ENCODE measurements at places on chromosomes 4 and X.

DNA sequence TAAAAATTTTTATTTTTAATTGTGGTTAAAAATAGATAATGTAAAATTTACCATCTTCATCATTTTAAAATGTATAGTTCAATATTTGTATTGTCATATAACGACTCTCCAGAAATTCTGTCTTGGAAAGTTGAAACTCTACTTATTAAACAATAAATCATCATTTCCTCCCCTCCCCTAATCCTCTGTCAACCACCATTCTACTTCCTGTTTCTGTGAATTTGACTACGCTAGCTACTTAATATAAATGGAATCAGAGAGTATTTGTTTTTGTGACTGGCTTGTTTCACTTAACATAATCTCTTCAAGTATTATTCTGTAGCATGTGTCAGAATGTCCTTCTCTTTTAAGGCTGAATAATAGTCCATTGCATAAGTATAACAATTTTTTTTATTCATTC is 729.0 kb upstream of the AADAT start:
- no peak for DNase-seq

DNA sequence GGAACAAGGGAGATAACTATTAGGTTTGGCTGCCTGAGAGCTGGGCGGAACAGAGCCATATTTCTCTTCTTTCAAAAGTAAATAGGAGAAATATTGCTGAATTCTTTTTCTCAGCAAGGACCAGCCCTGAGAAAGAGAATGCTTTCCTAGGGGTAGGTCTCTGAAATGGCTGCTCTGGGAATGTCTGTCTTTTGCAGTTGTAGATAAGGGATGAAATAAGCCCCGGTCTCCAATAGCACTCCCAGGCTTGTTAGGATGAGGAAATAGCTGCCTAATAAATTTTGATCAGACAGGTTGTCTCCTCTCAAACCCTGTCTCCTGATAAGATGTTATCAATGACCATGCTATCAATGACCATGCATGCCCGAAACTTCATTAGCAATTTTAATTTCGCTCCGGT is 207.8 kb upstream of the KIT start:
- DNase-seq, result no peak

DNA sequence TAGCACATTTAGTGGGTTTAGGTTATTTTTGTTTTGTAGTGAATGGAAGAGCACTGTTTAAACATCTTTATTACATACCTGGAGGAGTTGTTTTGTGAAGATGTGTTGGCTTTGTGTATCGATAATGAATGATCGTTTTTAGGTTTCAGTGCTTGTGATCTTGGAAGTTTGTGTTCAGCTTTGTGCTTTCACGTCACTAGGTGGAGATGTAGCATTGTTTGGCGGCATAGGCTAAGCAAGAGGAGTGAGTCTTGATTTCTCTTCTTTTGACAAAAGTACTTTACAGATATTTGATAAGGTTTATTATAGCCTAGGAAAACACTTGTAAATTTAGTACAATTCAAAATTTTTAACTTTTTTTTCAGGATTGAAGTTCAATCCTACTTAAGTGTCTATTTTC is 50.4 kb downstream of the PDK3 start:
- peak; percentile 12 for DNase-seq

- DNase-seq, result peak; percentile 77
These were observed 7.3 kb upstream of the OPN1LW start for GRCh38 chrX:154136627-154137161.

DNA sequence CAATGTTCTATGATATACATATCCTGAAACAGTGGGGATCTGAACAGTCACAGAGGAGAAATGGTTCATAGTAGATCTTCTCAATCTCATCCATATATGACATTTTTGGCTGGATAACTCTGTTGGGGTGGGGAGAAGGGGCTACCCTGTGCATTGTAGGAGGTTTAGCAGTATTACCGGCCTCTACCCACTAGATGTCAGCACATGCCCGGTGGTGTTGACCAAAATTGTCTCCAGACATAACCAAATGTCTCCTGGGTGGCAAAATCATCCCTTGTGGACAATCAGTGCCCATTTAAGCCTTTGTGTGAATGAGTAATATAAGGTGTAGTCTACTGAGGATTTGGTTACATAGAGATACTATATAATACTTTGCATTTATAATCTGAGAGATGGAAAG is 89.9 kb downstream of the PLS3 start:
- peak; percentile 38 for DNase-seq

DNA sequence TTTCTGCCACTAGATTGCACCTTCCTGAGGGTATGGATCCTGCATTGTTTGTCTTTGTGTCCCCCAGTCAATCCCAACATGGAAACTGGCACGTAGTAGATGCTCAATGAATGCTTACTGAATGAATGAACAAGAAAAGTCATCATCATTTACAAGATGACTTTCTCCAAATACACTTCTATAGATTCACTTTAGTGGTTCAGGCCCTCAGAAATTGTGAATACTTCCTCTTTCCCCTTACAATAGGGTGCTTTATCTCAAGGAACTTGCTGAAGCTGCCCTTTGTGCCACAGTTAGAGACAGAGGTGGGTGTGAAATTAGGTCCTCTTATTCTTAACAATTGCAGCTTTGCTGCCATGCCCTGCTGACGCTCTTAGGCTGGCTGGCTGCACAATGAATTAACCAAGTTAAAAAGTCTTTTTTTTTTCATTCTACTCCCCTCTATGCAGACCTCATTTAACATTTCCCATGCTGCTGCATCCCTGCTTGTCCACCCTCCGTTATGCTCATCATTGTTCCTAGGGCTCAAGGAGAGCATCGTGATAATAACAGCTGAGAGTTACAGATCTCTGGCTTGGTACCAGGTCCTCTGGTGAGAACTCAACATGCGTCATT is 108.0 kb upstream of the ZNF518B start:
- DNase-seq, result no peak

DNA sequence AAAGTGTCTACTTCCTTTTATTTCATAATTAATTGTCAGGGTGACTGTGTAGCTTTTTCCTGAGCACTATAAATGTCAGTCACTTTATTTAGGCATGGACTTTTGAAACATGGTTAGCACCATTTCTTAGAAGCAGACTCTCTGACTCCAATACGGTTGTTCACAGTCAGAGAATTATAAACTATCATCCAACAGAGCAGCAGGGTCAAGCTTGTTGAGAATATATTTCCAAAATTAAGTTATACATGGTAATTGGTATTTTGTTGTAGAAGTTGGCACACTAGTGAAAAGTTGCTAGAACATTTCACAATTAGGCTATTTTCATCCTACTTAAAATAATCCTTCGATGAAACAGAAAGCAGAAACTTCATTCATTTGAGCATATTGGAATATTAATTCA is 1155.5 kb upstream of the IGFBP7 start:
- no peak for DNase-seq

DNA sequence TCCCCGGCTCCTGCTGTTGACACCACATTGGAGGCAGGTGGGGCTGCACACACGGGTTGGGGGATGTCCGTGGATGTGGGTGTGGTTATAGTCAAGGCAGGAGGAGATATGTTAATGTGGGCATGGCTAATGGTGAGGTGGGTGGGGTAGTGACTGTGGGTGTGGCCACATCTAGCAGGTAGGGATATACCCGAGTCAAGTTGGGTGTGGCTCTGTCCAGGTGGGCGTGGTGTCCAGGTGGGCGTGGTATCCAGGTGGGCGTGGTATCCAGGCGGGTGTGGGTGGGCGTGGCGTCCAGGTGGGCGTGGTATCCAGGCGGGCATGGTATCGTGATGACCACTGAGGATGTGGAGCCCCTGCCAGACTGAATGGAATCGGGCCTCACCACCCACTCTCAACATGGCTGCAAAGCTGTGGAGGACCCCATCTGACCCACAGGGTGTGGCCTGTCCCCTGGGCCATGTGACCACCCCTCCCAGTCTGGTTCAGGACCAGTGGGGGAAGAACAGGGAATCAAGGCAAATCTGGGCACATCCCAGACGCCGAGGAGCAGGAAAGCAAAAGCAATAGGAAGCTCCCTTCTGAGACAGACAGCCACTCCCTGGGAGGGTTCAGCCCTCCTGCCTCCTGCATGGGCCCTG is 21.0 kb downstream of the MAN2B2 start:
- peak; percentile 29 for DNase-seq

- peak; percentile 25 for DNase-seq
These were observed 2.9 kb downstream of the NOCT start for GRCh38 chr4:139018501-139018900.

GRCh38 chr4:119532319-119532718 is 96.3 kb downstream of the PDE5A start:
- DNase-seq, result no peak

GRCh38 chr4:47031011-47031678 is at the start of gene GABRB1:
GABRB1 (plus strand) TSS chr4:47031567.
- no peak for DNase-seq

DNA sequence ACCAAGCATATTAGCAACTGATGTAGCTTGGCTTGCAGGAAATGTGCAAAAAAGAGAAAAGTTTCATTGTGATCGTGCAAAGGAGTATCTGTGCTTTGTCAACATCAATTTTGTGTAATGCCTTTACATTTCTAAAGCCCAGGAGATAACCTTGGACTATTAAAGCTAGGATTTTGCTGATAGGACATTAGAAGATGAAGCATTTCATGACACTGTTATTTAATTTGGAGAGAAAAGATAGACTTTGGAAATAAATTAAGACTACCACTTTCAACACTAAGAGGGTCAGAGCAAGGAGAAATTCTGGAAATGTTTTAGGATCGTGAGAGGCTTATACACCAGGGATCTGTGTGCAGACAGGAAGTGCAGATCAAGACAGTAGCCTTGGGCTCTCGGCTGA is 120.6 kb upstream of the MID1 start:
- DNase-seq, result no peak

- no peak for DNase-seq
These were observed 233.9 kb upstream of the AADAT start for GRCh38 chr4:170323623-170324022.

GRCh38 chr4:113657586-113658233 is 103.8 kb downstream of the CAMK2D start:
- DNase-seq, result no peak

DNA sequence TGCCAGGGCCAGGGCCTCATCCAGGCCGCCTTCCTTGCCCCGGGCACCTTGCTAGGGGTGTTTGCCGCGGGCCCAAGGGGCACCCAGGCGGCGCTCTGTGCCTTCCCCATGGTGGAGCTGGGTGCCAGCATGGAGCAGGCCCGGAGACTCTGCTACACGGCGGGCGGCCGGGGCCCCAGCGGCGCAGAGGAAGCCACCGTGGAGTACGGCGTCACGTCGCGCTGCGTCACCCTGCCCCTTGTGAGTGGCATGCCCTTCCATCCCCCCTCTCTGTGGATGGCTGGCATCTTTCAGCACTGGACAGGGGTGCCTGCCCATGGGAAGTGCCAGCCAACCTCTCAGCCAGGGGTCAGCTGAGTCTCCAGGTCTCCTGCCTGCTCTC is 3.6 kb downstream of the PLXNB3 start:
- no peak for DNase-seq

GRCh38 chrX:34656467-34656841 is 631 bp downstream of the TMEM47 start:
- no peak for DNase-seq

DNA sequence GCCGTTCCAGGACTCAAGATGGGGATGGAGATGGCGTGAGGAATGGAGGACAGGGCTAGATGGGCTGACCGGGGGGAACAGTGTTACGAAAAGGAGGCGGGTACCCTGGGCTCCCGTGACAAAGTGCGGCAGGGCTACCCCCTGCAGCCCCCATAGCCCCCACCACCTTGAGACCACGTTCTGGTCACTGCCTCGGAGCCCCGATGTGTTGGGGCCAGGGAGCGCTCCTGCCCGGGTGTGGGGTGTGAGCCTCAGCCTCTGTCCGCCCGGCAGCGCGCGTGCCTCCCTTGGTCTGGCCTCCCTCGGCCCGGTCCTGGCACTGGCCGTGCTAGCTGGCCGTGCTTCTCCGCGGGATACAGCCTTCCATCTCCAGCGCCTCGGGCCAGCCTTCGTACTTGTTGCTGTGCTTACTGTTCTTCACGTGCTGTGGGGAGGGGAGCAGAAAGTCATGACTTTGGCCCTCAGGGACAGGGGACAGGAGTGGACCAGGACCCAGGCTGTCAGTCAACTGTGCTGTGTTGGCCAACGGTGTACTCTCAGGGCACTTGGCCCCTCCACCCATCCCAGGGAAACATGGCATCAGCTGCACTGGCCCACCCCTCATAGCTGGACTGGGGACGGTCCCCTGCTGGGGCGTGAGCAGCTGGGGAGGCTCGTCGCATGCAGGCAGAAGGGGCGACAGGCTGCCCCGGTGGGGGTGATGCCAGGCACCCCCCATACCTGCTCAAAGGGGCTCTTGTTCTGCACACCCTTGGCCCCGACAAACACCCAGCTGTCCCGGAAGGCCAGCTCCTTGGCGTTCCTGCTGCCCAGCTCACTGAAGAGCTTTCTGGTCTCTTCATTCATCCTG is 9.3 kb downstream of the FAM3A start:
- no peak for DNase-seq

DNA sequence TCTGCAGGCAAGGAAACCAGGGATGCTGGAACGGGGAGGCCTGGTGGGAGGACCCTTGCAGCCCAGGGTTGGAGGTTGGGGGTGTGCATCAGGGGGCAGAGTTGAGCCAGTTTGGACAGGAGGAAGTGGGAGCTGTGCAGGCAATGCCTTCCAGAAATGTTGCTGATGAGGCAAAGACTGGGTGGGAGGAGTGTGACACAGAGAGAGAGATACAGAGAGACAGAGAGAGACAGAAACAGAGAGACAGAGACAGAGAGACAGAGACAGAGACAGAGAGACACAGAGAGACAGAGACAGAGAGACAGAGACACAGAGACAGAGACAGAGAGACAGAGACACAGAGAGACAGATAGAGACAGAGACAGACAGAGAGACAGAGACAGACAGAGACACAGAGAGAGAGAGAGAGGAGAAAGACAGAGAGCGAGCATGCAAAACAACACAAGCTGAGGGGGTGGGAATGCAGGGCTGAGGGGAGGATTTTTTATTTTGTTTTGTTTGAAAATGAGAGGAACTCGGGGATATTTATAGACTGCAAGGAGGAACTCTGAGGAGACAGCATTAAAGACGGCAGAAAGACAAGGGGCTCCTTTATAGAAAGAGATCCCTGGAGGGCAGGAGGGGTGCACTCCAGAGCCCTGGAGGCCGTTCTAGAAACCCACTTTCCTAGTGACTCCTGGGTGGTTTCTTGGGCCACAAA is 1.9 kb upstream of the HAUS3 start:
- DNase-seq, result peak; percentile 93

DNA sequence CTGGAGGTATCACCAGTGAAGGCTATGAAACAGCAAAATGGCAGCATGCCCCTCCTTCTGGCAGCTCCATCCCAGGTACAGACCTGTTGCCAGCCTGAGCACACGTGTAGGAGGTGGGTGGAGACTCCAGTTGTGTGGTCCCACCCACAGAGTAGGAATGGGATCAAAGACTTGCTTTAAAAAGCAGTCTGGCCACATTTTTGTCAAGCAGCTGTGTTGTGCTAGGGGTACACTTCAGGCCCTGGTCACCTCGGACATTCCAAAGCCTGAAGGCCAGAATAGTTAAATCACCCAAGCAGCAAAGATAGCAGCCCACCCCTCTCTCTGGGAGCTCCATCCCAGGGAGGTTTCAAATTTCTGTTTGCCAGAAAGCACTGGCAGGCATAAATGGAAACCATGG is 20.3 kb upstream of the AMBN start:
- DNase-seq, result no peak

DNA sequence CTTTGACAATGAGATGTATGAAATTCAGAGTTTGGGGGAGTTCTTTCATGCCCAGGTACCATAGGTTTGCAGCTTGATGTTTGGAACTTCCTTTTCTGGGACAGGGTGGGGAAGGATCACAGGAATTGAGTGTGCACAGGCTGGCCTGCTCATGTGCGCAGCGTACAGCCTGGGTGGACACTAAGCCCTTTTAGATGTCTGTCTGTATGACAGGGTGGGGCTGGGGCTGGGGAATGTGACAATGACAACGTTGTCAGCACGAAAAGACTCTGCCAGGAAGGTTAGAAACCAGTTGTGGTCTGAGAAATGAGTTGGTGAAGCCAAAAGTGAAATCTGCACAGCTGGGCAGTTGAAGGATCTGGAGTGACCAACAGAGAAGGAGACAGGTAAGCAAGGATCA is 47.4 kb downstream of the WWC2 start:
- no peak for DNase-seq
